Left lobe of liver (tissue), 2 donors: ENCODE measurements at places on chromosomes 7 and 10.

- DNase-seq = peak; percentile 86
These were observed at the start of gene MAGI2 for GRCh38 chr7:79453558-79454360. Gene MAGI2 (minus strand): TSS chr7:79453667. CDS start chr7:79453320, 347 bp downstream.

DNA sequence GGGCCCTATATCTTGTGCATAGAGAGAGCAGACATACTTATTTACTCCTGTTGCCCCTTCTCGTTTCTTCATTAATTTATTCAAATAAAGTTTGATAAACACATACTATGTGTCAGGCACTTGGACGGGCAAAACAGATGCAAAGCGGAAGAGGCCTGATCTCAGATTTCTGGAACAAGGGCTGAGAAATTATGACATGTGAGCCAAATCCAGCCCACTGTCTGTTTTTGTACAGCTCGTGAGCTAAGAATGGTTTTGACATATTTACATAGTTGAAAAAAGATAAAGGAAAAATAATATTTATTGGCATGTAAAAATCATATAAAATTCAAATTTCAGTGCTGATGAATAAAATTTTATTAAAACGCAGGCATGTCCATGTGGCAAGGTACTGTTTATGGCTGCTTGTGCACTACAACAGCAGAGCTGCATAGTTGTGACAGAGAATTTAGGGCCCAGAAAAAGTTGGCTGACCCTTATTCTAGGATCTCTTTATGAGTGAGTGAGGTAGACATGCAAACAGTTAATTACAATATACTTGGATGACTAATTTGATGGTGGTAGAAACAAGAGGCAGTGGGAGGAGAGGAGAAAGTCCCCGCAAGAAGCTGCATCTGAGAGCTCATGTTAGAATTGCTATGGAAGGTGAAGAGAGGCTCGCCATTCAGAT lies 68.1 kb upstream of the ITPRID1 start:
- no peak for DNase-seq

DNA sequence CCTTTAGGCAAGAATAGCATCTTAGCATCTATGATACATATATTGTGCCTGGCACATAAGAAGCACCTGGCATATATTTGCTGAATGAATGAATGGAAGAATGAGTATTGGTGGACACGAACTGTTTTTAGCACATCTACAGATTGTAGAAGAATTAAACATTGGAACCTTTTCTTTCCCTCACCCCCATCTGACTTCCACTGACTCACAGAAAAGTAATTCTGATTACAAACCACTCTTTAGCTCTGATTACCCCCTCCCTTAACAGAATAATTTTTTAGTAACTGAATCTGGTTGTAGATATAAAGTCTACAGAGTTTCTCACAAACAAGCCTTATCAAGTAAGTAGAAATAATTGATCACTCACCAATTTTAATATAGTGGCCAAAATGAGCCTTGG lies 31.9 kb downstream of the SLC26A4 start:
- DNase-seq = no peak

DNA sequence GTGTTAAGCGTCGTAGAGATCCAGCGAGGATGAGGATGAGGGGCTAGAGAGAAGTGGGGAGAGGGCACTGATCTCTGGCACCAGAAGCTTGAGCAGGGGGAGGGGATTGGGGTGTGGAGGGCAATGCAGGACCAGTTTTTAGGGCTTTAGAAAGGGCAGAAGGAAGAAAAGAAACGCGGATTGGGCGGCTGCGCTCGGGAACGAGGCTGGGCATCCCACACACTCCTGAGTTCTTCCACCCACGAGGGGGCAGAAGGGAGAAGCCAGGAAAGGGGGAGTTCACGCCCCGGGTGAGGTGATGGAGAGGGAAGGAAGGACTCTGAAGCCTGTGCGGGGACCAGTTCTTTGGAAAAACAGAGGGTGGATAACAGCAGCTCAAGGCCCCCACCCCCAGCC lies 6.1 kb upstream of the VGF start:
- no peak for DNase-seq

- DNase-seq = no peak
These were observed 68.1 kb downstream of the PYROXD2 start for GRCh38 chr10:98346847-98347246.

DNA sequence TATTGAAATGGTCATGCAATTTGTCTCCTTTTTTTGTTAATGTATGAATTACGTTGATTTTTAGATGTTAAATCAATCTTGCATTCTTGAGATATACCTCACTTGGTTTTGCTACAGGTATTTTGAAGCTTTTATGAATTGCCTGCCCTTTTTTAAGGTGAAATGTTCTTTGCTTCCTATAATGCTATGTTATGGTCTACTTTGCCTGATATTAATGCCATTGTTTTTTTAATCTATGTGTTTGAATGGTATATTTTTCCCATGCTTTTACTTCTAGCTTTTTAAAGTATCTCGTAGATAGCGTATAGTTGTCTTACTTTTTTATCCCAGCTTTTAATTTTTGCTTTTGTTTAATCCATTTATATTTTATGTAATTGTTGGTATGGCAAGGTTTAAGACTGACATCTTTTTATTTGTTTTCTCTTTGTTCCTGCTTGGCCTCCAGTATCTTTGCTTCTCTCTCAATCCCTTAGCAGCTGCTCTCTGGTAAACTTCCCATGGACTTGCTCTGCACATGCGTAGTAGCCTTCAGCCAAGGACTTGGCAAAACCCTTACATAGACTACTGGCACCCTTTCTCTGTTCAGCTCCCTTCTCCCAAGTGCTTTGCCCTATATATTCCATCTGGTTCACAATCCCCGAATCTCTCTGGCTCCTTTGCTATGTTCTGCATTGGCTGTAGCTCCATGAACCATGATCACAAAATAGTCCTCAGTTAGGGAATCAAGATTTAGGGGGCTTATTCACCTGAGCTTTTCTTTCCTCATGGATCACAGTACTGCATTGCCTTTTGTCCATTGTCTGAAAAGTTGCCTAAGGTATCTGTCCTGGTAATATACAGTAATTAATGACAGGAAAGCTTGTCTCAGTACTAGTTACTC lies 8.4 kb downstream of the TRIM24 start:
- DNase-seq = peak; percentile 71

GRCh38 chr7:70577078-70577477 lies 554.9 kb upstream of the GALNT17 start:
- no peak for DNase-seq

DNA sequence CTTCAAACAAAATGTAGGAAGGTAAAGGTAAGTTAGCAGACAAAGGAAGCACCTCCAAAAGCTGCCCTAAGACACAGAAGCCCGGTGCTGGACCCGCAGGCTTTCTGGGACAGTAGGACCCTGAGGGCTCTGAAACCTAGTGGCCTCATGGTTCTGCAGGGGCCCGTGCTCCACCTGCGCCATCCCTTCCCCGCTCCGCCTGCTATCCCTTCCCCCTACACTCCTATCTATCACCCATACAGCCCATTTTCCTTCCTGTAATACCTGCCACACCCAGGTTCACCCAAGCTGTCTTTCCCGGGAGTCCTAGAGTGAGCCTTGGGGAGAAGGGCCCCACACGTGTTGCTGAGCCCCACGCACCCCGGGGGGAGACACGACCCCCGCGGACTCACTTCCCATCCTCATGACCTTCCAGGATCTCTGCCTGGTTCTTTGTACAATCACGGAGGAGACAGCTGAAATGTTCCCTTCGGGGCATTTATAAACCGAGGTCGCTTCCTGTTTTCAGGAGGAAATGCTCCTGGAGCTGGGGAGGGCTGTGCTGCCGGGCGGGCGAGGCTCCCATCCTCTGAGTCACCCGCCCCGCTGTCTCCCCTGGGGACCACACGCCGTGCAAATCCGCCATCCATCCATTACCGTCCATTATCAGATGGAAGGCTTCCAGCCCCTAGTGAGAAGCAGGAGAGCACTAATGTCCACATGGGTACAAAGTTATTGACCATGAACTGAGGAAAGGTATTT lies 251.7 kb upstream of the PITRM1 start:
- DNase-seq = no peak

DNA sequence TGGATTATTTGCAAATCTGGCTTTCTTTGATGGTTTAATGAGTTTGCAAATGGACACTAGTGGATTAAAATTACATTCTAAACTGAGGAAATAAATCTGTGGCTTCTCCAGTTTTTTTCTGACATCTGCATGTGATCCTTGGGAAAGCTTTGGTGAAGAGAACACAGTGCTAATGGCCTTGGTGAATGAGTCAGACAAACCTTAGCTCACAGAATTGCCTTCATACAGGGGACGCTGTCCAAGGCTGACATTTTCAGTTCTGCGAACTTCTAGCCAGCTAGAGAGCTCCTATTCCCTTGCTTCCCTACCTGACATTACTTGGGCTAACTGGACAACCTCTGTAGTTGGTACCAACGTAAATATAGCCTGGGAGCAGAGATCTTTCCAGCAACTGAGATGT lies 21.2 kb downstream of the BMPER start:
- DNase-seq = no peak

DNA sequence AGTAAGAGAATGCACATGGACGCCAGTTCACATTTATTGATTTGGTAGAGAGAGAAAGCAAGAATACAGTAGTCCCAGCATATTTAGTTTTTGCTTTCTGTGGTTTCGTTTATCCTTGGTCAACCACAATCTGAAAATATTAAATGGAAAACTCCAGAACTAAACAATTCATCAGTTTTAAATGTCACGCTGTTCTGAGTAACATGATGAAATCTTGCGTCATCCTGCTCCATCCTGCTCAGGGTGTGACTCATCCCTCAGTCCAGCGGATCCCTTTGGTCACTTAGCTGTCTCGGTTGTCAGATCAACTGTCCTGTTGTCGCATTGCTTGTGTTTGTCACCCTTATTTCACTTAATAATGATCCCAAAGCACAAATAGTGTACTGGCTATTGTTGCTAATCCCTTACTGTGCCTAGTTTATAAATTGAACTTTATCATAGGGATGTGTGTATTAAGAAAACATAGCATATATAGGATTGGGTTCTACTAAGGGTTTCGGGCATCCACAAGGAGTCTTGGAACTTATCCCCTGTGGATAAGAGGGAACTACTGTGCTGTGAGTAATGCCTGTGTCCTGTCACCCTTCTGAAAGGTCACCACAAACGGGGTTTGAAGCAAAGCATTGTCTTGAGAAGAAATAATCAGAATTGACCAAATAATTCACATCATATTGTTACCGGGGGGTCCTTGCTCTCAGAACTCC lies 73.6 kb downstream of the OTUD1 start:
- DNase-seq = no peak

DNA sequence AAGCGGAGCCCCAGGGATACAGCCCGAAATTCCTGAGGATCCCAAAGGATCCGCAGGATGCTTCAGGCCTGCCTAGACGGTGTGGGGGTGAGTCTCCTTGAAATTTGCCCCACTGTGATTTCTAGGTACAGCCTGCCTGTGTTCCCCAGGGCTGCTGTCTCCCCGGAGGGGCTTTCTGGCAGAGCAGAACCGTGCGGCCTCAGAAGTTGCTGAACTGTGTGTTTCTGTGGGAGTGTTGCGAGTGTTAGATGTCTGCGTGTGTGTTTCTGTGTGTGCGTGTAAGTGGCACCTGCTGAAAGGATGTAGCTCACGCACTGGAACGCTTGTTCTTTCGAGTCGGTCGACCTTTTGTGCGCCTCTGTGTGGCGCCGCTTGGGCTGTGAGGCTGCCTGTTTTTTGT lies 27.8 kb upstream of the ZNF273 start:
- no peak for DNase-seq

GRCh38 chr10:69901628-69902505 lies 100.2 kb downstream of the COL13A1 start:
- DNase-seq = peak; percentile 71

DNA sequence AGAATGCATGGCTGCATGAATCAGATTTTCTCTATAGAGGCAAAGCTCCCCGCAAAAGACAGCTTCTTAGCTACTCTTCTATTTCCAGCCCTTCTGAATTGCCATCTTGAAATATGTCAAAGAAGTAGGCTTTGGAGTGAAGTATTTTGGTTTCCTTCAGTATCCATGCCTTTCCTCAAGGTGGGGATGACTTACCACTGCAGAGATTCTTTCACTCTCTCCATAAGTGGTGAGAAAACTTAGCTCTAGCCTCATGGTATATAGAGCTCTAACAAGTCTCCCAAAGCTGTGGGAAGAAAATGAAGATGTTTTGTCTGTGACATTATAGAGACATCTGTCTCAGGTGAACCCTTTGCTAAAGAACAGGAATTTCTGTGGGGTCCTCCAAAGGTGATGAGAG lies 89.6 kb upstream of the ITGB1 start:
- DNase-seq = no peak

DNA sequence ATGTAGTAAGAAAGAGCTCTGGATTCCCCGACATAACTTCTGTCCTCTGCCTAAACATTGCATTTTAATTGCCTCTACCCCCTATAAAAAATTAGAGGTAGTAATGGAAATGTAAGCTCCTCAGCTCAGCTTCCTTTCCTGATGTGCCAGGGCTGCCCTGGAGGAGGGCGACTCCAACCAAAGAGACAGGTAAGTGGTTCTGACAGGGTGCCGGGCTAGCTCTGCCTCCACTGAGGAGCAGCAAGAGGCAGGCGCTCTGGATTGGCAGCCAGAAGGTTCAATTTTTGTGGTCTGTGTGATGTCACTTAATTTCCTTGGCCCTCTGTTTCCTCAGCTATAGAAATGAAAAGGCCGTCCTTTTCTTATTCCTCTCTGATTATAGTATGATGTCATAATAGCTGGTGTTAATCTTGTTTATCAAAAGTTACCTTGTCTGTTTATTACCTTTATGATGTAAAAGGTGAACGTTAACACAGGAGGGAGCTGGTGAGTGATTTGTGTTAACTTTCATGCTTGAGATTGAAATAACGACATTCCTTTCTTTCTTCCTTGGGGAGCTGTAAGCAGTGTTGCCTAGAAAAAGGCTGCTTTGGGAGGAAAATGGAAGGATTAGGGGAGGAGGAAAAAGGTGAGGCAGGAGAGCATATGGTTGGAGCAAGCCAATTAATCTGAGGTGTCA lies 51.8 kb downstream of the ANLN start:
- DNase-seq = no peak

- no peak for DNase-seq
These were observed 568.8 kb downstream of the HTR7 start for GRCh38 chr10:90289037-90289436.

- no peak for DNase-seq
These were observed 155.1 kb downstream of the ETV1 start for GRCh38 chr7:13834328-13834761.

DNA sequence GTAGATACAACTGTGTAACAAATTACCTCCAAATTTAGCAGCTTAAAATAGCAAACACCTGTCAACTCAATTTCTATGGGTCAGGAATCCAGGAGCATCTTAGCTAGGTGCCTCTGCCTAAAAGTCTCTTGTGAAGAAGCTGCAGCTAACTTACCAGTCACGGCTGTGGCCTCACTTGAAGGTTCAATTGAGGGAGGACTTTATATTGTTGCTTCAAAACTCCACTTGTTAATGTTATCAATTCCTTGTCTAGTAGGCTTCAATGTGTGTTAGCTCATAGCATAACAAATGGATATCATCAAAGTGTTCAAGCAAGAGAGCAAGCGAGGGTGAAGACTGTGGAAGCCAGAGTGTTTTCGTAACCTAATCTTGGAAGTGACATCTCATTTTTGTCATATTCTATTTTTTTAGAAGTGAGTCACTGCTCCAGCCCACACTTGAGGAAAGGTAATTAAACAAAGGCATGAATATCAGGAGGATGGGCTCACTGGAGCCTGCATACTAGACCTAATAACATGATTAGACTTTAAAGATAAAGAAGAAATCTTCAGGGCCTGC lies 172.9 kb downstream of the SPAG6 start:
- DNase-seq = no peak

GRCh38 chr10:7477538-7478334 lies 66.9 kb upstream of the SFMBT2 start:
- DNase-seq = no peak
